ENCODE measurements at places on chromosomes 12 and 14.

GRCh38 chr14:75562089-75562488 is 16.3 kb upstream of the FLVCR2 start:
- DNase-seq, result peak; percentile 90

- DNase-seq, result peak; percentile 53
Measured at GRCh38 chr12:6367065-6367968, 8.0 kb downstream of the SCNN1A start.

DNA sequence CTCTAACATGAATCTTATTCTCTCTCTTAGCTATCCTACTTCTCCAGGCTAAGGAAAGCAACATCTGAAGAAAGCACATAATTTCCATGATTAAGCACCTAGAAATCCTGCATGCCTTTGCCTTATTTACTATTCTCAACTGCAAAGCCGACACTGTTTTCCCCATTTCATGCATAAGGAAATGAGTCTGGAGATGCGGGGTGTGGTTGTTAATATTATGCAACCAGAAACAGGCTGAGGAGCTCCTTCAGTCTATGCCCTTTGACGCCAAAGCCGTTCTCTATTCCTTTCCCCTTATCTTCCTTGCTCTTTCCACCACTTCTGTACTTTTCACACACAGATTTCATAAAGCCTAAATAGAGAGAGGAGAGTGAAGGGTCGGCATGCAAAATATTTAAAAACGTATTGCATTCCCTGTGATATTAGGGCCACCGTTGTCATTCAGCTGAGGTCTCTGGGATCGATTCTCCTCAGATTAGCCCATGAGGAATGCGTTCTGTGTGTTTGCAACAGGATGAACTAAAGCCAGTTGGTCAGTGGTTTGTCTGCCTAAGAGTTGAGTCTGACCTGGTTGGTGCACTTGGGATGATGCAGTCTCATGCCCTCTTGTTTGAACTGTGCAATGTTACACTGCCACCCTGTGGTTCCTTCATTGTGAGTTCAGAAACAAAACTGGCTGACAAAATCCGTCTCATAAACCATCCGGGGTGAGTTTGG is 53.1 kb upstream of the PLEKHG7 start:
- DNase-seq, result peak; percentile 65

DNA sequence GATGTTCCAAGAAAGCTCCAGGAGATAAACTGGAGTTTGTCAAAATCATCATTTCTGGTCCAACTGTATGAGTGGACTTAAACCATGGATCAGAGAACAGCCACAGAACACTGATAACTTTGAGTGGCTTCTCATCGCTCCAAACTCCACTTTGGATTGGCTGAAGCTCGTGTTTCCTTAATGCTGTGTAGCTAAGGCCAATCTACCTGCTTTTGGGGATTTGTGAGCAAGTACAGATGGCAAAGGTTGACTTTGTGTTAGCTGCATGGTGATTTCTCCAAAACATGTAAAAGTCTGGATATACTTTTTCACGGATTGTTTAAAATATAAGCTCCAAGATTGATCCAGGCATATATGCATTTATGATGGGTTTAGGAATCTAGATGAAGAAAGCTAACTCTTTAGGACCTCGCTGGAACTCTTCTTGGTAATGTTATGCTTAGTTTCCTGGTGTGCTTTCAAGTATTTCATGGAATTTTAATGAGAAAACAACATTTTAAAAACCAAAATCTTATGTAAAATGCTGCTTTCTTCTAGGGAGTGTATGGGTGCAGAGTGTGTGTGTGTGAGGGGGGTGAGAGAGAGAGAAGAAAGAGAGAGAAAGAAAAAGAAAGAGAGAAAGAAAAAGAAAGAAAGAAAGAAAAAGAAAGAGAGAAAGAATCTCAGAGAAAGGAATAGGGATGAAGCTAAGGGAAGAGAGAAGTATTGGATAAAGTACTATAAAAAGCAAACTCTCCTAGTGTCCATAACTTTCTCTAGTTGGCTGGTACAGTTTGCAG is 11.6 kb upstream of the PAX9 start:
- DNase-seq, result no peak

DNA sequence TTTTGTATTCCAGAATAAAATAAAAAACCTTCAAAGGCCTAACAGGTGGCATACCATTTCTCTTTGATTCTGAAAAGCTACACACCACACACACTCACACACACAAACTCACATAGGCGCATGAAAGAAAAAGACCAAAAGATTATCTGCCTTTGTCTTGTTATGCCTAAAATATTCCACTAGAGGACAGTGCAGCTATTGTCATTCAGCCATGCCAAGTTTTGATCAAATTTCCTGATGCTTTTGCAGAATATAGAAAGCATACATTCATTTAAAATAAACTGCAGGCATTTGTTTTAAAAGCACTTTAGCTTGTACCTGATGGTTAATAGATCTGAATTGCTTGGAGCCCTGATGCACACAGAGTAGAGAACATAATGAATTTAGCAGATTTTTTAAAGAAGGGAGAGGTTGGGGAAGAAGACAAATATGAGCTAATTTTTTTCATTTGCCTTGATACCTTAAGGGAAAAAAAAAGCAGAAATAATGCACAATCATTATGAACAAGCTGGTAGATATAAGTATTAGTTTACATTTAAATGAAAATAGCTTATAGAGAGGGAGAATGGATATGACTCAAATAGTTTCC is 1766.9 kb upstream of the SEL1L start:
- no peak for DNase-seq
